ENCODE measurements at places on chromosomes 16 and 17.

- no peak for DNase-seq
Observed at GRCh38 chr17:42056635-42057034, 6.2 kb upstream of the C17orf113 start.

DNA sequence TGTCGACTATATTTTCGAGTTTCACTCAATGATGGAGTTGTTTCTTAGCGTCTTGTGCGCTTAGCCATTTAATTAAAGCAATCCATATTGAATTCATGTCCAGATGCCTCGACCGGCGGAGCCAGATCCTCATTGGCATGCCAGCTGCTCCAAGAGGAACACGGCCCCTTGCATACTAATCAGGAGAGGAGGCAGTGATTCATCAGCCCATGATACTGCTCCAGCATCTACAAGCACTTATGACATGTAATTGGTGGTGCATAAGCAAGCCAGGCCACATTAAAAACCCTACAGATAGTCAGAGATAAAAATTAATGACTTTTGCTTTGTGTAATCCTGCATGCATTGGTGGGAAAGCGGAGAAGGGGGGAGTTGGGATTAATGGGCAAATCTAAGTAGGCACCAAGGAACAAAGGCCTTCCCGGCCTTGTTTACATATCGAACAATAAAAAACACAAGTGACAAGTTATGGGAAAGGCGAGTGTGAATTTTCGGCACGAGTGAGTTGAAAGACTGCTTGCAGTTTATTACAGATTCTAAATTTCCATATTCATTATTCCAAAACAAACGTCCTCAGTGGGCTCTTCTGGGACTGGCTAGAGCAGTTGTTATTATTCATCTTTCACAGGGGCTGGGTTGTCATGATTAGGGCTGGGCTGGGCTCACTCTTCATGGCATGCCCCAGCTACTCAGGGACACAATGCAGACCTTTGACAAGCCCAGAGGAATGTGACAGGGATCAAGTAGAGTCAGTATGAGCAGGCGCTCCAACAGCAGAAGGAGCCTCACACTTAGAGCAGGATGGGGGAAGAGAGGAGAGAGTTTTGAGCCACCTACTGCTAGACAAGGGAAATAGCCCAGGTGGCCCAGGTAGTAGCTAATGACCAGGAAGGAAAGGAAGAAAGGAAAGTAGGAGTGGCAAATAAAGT, 281.7 kb upstream of the ZFHX3 start:
- DNase-seq: no peak

DNA sequence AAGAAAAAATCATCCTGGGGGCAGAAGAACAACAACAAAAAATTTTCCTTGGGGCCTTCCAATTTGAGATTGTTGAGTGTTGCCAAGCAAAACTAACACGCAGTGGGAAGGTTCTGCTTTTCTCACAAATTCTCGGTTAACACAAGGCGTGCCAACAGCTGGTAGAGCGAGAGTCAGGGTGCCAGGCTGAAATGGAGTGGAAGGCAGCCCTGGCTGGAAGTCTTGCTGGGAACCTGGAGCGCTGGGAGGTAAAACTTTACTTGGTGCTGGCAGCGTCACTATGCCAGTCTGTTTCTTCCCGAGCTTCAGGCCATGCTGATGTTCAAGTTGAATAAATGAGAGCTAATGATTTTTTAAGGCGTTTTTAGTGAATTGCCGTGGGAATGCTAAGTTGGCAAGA, 189.4 kb downstream of the WWOX start:
- DNase-seq: no peak

DNA sequence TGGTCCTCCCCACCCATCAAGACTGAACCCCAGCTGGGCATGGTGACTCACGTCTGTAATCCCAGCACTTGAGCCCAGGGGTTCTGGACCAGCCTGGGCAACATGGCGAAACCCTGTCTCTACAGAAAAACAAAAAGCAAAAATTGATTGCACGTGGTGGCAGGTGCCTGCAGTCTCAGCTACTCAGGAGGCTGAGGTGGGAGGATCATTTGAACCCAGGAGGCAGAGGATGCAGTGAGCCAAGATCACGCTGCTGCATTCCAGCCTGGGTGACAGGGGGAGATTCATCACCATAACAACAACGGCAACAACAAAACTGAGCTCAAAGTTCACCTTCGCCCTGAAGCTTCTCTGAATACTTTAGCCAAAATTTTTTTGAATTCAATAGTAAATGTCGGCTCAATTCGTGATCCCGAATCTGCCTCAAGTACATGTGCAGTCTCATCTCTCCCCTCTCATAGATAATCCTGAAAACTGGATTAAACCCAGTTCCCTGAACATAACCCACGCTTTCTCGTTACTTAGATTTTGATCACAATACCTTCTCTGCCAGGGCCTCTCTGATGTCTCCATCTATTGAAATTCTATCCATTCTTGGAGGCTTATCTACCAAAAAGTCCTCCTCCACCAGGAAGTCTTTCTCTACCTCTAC, 13.5 kb upstream of the MYH10 start:
- no peak for DNase-seq

GRCh38 chr16:27236635-27237218, 31.8 kb downstream of the NSMCE1 start:
- DNase-seq: peak; percentile 31

DNA sequence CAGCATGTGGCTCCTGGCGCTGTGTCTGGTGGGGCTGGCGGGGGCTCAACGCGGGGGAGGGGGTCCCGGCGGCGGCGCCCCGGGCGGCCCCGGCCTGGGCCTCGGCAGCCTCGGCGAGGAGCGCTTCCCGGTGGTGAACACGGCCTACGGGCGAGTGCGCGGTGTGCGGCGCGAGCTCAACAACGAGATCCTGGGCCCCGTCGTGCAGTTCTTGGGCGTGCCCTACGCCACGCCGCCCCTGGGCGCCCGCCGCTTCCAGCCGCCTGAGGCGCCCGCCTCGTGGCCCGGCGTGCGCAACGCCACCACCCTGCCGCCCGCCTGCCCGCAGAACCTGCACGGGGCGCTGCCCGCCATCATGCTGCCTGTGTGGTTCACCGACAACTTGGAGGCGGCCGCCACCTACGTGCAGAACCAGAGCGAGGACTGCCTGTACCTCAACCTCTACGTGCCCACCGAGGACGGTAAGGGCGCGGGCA, 645 bp downstream of the NLGN2 start:
- no peak for DNase-seq

DNA sequence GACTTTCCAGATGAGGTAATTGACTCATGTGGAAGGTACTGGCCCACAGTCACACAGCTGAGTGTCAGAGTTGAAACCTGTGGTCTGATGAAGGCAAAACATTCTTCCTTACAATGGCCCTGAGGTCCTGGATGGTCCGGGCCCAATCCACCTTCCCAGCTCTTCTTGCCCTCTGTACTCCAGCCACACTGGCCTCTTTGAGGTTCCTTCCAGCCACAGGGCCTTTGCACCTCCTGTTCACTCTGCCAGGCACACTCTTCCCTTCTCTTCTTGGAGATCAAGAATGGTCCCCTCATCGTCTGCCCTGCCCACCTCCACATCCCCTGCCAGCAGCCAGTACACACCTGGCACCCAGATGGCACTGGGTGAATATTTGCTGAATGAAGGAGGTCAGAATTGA, 6.5 kb upstream of the PEMT start:
- DNase-seq: no peak

- DNase-seq: peak; percentile 94
Observed at GRCh38 chr16:87464691-87465300, 28.0 kb downstream of the ZCCHC14 start.

GRCh38 chr17:63337579-63337978, 108.5 kb downstream of the CYB561 start:
- DNase-seq: no peak

DNA sequence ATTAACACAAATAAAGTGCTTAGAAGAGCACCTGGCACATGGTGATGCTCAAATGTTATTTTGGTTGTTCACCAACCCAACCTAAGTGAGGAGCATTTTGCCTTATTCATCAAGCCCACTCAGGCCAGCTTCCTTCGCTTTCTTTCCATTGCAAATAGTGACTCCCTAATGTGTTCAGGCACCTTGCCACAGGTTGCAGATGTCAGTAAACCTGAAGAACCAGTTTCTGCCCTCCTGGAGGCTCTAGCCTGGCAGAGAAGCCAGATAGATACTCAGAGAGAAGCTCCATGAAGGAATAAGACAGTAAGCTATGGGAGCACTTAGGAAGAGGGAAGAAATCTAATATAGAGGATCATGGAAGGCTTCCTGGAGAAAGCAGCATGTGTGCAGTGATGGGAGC, 23.9 kb downstream of the GPR139 start:
- DNase-seq: no peak

GRCh38 chr17:77628035-77628434, 330.5 kb upstream of the TNRC6C start:
- DNase-seq: no peak

All from tibial artery (tissue), 4 donors.